Forelimb muscle (tissue), 1 donor: ENCODE measurements at places on chromosomes 3 and 15. TPM values are rescaled to one million over a fixed set of nuclear protein-coding genes. Genes with fewer than 3 reads are reported as not detected.

The RAD51 gene
- 7.0 TPM for polyA plus RNA-seq

The CLSTN2 gene
- 2.1 TPM for polyA plus RNA-seq

The BMF gene
- 10.8 TPM for polyA plus RNA-seq

The GOLGA6D gene
- 0.30 TPM for polyA plus RNA-seq

The BFSP2 gene
- polyA plus RNA-seq: not detected

The PLA1A gene
- polyA plus RNA-seq: 0.22 TPM

The PSMD2 gene
- 163 TPM for polyA plus RNA-seq

The WDR93 gene
- polyA plus RNA-seq: 0.18 TPM

The AP3B2 gene
- polyA plus RNA-seq: 0.29 TPM

The CACNA1D gene
- 1.4 TPM for polyA plus RNA-seq

The GNAT1 gene
- not detected for polyA plus RNA-seq

The TMEM158 gene
- polyA plus RNA-seq: 0.87 TPM

The MORC1 gene
- not detected for polyA plus RNA-seq

The DUOX2 gene
- polyA plus RNA-seq: 0.04 TPM

The GPR62 gene
- 0.89 TPM for polyA plus RNA-seq

The SI gene
- not detected for polyA plus RNA-seq

The PLAAT1 gene
- polyA plus RNA-seq: 24.4 TPM

The HYAL2 gene
- 39.7 TPM for polyA plus RNA-seq

The CADPS gene
- polyA plus RNA-seq: 2.2 TPM

The UROC1 gene
- polyA plus RNA-seq: 0.10 TPM

The HIGD2B gene
- polyA plus RNA-seq: not detected

The ANKUB1 gene
- not detected for polyA plus RNA-seq

The TMC3 gene
- 0.08 TPM for polyA plus RNA-seq

The RETNLB gene
- not detected for polyA plus RNA-seq

The PLA2G4D gene
- 0.14 TPM for polyA plus RNA-seq

The ITIH1 gene
- polyA plus RNA-seq: not detected

The ADAMTS7 gene
- polyA plus RNA-seq: 13.7 TPM

The OR5K2 gene
- polyA plus RNA-seq: not detected

The LRRIQ4 gene
- polyA plus RNA-seq: 0.13 TPM

The PIAS1 gene
- 31.8 TPM for polyA plus RNA-seq

The MKRN3 gene
- polyA plus RNA-seq: 5.8 TPM

The SOX14 gene
- polyA plus RNA-seq: not detected

The OSBPL10 gene
- 6.8 TPM for polyA plus RNA-seq

The CYP1A2 gene
- polyA plus RNA-seq: 0.10 TPM

The SEMA5B gene
- 22.3 TPM for polyA plus RNA-seq
